ENCODE measurements at places on chromosomes 13 and 19. TPM values are rescaled to one million over a fixed set of nuclear protein-coding genes. Genes with fewer than 3 reads are reported as not detected.
A peak's percentile ranks its signal among the peaks of the same experiment; 100 is the strongest.

Gene PPAN
- 48.8 TPM for total RNA-seq

DNA sequence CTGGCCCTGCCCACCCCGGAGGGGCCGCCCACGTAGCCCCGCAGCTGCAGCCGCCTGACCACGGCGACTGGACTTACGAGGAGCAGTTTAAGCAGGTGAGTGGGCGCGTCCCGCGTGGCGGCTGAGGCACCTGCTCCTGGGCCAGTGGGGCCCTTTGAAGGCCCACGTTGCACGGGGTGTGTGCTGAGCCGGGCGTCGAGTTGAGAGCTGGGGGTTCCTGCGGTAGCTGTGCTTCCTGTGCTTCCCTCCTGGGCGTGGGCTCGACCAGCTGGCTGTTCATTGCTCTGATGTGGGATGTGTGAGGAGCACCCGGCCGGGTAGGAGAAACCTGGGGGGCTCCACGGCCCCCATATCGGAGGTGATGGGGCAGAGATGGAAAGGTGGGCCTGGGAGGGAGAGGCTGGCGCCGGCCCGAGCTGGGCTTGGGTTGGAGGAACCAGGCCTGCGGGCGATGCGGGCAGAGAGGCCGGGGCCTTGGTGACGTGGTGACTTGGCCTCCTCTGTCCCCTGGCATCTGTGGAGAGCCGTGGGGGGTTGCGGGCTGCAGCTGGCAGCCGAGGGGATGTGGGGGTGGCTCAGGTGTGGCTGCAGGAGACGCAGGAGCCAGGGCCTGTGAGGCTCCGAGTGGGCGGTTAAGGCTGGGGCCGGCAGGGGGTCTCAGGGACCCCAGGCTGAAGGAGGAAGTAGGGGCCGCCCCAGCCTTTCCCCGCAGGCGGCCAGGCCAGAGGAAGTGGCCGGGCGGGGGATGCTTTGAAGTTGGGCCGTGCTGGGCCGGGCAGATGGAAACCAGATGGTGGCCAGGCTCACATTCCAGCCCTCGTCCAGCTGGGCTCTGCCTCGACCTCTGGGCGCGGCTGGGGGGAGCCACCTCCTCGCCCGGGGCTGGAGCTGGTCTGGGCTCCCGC, 7.1 kb downstream of the ARID3A start:
- H3K27ac ChIP-seq = peak overlapping the region; percentile 71
- H3K27me3 ChIP-seq = no peaks in the 10 kb centered on the region
- peaks cover 32% of the 10 kb centered on the region for H3K4me1 ChIP-seq
- H3K36me3 ChIP-seq = no peaks in the 10 kb centered on the region

GRCh38 chr13:98977568-98978265, at the start of gene DOCK9:
Gene DOCK9 (minus strand): TSS chr13:98978064. CDS start chr13:98977909, 155 bp downstream.
- no peaks in the 10 kb centered on the region for H3K27me3 ChIP-seq
- no peaks in the 10 kb centered on the region for H3K36me3 ChIP-seq
- no peak within 1 kb of the TSS for H3K27ac ChIP-seq
- H3K4me3 ChIP-seq = peak within 1 kb of the TSS; percentile 28
- H3K4me1 ChIP-seq = peaks cover 50% of the 10 kb centered on the region

Gene FCHO1
- total RNA-seq = 27.8 TPM

- no peaks in the 10 kb centered on the region for H3K4me1 ChIP-seq
- no peak within 1 kb of the TSS for H3K4me3 ChIP-seq
- no peak within 1 kb of the TSS for H3K27ac ChIP-seq
Observed at GRCh38 chr19:39203372-39204341, at the start of gene SYCN. Gene SYCN (minus strand): TSS chr19:39204263. CDS start chr19:39204254, 9 bp downstream.

Gene SELENOV
- not detected for total RNA-seq
